Thoracic aorta (tissue), 2 donors: ENCODE measurements at places on chromosomes 7 and 10. TPM values are rescaled to one million over a fixed set of nuclear protein-coding genes. Genes with fewer than 3 reads are reported as not detected.

The AKR1C4 gene
- not detected for total RNA-seq

The RBP3 gene
- not detected for total RNA-seq

DNA sequence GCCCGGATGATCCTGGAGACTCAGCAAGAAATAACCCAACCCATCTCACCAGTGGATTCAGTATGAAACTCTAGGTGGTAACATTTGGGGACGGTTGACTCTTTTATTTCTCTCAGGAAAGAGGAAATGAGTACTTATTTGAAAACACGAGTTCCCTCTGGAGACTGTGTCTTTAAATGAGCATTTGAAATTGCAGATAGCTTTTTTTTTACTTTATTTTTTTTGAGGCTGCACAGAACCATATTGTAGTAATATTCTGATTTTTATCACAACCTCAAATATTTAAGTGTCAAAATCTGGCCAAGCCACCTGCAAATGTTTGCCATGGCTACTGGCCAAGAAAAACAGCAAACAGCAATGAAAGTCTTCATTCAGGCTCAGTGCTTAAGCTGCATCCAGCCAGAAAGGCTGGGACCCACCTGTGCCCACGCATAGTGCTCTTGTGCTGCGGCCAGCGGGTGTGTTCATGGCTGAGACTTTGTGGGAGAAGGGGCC lies 160.8 kb downstream of the CREB5 start:
- no peaks in the 10 kb centered on the region for H3K27me3 ChIP-seq
- no peak overlapping the region for H3K4me3 ChIP-seq
- H3K27ac ChIP-seq: no peak overlapping the region

DNA sequence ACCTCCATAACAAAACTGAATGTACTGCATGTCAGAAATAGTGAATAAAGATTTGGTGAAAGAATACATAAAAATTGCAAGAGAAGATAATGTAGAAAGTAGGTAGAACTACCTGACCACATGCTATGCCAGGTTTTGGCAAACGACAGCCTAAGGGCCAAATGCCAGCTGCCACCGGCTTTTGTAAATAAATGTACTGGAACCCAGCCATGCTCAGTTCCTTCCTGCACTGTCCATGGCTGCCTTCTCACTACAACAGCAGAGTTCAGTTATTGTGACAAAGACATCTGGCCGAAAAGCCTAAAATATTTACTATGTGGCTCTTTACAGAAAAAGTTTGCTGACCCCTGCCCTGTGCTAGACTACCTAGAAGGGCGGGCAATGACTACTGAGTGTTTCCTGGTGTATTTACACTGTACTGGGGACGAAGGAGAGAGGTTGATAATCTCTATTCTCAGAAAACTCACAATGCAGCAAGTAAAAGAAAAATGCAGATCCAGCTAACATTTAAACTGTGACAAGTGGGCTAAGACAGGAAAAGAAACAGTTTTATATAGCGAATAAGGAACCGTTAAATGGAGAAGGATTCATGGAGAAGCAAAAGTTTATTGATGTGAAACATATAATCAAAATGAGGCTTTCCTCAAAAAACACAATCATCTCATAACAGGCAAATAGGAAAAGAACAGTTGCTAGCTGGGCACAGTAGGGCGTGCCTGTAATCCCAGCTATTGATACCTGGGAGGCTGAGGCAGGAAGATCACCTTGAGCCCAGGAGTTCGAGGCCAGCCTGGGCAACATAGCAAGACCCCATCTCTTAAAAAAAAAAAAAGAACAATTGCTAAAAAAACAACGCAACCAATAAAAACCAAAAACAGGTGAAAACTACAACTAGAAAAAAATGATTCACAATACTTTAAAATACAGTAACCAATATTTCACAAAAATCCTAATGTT lies 13.7 kb downstream of the KIN start:
- H3K27ac ChIP-seq: no peak overlapping the region
- H3K4me1 ChIP-seq: no peaks in the 10 kb centered on the region
- H3K36me3 ChIP-seq: peaks cover 33% of the 10 kb centered on the region
- no peaks in the 10 kb centered on the region for H3K27me3 ChIP-seq
- no peak for DNase-seq

- no peaks in the 10 kb centered on the region for H3K4me1 ChIP-seq
- no peak overlapping the region for H3K4me3 ChIP-seq
- no peaks in the 10 kb centered on the region for H3K27me3 ChIP-seq
- no peak for DNase-seq
- H3K36me3 ChIP-seq: peaks cover 6% of the 10 kb centered on the region
- no peak overlapping the region for H3K27ac ChIP-seq
Observed at GRCh38 chr7:129213828-129214227, 11.0 kb upstream of the AHCYL2 start.

DNA sequence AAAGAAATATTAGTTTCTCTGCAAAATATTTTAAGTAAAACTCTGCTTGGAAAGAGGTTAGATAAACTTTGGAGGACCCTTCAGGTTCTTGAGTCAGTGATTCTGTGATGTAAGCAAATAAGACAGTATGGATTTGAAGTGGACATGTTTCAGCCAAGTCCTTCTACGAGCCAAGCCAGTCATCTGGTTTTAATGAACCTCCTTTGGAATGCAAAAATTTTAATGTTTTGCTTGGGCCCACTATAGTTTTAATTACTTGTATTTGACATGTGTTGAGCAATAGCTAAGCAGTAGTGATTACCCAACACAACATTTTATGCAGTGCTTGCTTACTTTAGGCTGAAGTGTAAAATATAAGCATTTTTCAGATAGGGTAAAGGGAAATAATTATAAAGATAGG lies 296.3 kb upstream of the SEMA3D start:
- H3K4me3 ChIP-seq: no peak overlapping the region
- no peak for DNase-seq

DNA sequence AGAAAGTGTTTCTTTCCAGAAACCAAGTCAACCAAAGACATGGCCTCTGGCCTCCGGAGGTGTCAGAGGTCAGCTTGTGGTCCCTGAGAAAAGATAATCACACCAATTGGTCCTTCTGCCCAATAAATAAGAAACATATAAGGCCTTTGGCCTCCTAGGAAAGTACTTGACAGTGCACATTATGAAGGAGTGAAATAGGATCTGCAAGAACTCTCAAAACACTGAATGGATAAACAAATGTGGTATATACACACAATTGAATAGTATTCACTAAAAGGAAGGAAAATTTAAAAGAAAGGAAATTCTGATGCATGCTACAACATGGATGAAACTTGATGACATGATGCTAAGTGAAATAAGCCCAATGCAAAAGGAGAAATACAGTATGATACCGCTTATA lies 35.4 kb upstream of the NRF1 start:
- H3K27me3 ChIP-seq: no peaks in the 10 kb centered on the region
- H3K4me1 ChIP-seq: no peaks in the 10 kb centered on the region
- H3K27ac ChIP-seq: no peak overlapping the region
- no peak for DNase-seq
- no peak overlapping the region for H3K4me3 ChIP-seq
- H3K36me3 ChIP-seq: no peaks in the 10 kb centered on the region
